ENCODE measurements at places on chromosomes 4 and X.
A peak's percentile ranks its signal among the peaks of the same experiment; 100 is the strongest.

DNA sequence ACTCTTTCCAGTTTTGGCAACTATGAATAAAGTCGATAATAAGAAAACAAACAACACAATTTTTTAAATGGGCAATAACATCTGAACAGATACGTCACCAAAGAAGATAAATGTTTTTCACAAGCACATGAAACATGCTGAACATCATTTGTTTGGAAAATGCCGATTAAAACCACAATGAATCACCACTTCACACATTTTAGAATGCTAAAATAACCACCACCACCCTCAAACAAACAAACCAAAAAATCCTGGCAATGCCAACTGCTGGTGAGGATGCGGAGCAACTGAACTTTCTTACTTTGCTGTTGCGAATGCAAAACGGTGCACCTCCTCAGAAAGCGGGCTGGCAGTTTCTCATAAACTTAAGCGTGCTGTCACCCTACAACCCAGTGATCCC is 115.9 kb downstream of the NSUN7 start:
- no peak for DNase-seq
- H3K4me3 ChIP-seq = no peak overlapping the region
- no peaks in the 10 kb centered on the region for H3K36me3 ChIP-seq

GRCh38 chr4:112085156-112086035 is 59.9 kb upstream of the FAM241A start:
- no peak overlapping the region for H3K4me3 ChIP-seq
- DNase-seq = no peak
- no peaks in the 10 kb centered on the region for H3K4me1 ChIP-seq
- H3K36me3 ChIP-seq = no peaks in the 10 kb centered on the region
- H3K27me3 ChIP-seq = no peaks in the 10 kb centered on the region

- no peaks in the 10 kb centered on the region for H3K36me3 ChIP-seq
- H3K4me3 ChIP-seq = no peak overlapping the region
- no peak overlapping the region for H3K27ac ChIP-seq
Observed at GRCh38 chr4:113601636-113602035, 159.9 kb downstream of the CAMK2D start.

- H3K4me1 ChIP-seq = peaks cover 5% of the 10 kb centered on the region
- no peak for DNase-seq
- no peaks in the 10 kb centered on the region for H3K36me3 ChIP-seq
- H3K27me3 ChIP-seq = no peaks in the 10 kb centered on the region
- H3K27ac ChIP-seq = no peak overlapping the region
Observed at GRCh38 chr4:152278505-152279233, 257.2 kb downstream of the FBXW7 start.

DNA sequence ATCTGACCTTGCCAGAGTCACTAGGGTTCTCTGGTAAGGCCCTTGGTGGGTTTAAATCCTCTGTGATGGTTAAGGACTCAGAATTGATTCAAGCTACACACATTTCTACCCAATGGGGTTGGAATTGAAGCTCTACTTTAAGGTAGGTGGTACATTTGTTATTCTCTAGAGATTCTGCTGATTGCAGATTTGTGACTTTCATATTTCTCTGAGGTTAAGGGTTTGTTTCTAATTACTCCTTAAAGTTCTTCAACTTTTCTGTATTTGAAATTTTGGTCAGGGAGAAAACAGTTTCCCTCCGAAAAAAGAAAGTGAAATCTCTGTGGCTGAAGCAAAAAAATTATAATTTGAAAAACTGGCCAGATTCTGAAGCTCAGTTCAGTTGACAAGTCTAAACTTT is 25.8 kb upstream of the USP46 start:
- H3K36me3 ChIP-seq = no peaks in the 10 kb centered on the region
- no peak overlapping the region for H3K4me3 ChIP-seq
- H3K27me3 ChIP-seq = no peaks in the 10 kb centered on the region
- H3K27ac ChIP-seq = no peak overlapping the region

- no peaks in the 10 kb centered on the region for H3K36me3 ChIP-seq
- DNase-seq = no peak
- H3K4me1 ChIP-seq = peaks cover 28% of the 10 kb centered on the region
- H3K27ac ChIP-seq = peak overlapping the region; percentile 95
- no peak overlapping the region for H3K4me3 ChIP-seq
Observed at GRCh38 chr4:40264497-40264896, 67.7 kb downstream of the RHOH start.

DNA sequence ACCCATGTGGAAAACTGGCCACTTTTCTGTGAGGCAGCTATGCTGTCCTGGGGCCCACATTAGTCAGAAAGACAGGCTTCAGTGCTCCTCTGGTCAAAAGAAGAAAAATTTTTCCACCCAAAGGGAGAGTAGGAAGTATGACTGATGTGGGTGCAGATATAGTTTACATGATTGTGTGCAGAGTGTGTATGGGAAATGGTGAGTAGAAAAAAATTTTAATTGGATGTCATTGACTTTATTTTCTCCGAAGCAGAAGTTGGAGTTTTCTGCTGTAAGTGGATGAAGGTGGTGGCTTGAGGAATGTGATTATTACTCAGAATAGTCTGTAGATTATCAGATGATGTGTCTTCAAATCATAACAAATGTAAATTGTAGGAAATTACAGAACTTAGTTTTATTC is 241.5 kb upstream of the IGFBP7 start:
- H3K27me3 ChIP-seq = no peaks in the 10 kb centered on the region
- H3K4me3 ChIP-seq = no peak overlapping the region
- no peaks in the 10 kb centered on the region for H3K36me3 ChIP-seq
- no peak for DNase-seq
- H3K4me1 ChIP-seq = no peaks in the 10 kb centered on the region
- H3K27ac ChIP-seq = no peak overlapping the region

DNA sequence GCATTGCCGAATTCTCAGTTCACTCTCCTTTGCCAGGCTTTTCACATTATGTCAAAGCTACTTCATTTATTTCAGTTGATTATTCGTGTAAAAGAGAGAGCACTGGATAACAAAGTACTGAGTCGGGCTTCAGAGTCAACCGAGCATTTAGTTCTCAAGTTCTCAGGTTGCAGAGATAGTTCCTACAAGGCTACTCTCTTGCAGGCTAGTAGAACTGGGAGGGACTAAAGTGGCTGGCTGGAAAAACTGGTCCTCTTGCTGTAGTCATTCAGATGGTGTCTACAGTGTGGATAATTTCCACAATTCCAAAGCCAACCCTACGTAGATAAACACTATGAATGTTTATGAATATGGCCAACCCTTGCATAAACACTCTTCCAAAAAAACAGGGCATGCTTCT is 4.6 kb upstream of the CCNG2 start:
- no peak overlapping the region for H3K4me3 ChIP-seq
- H3K27ac ChIP-seq = peak overlapping the region; percentile 64
- DNase-seq = no peak
- H3K27me3 ChIP-seq = no peaks in the 10 kb centered on the region
- peaks cover 17% of the 10 kb centered on the region for H3K4me1 ChIP-seq
- no peaks in the 10 kb centered on the region for H3K36me3 ChIP-seq

GRCh38 chr4:40003986-40004385 is 26.3 kb upstream of the PDS5A start:
- H3K27me3 ChIP-seq = no peaks in the 10 kb centered on the region
- no peaks in the 10 kb centered on the region for H3K4me1 ChIP-seq
- H3K36me3 ChIP-seq = no peaks in the 10 kb centered on the region
- no peak overlapping the region for H3K27ac ChIP-seq
- no peak for DNase-seq

DNA sequence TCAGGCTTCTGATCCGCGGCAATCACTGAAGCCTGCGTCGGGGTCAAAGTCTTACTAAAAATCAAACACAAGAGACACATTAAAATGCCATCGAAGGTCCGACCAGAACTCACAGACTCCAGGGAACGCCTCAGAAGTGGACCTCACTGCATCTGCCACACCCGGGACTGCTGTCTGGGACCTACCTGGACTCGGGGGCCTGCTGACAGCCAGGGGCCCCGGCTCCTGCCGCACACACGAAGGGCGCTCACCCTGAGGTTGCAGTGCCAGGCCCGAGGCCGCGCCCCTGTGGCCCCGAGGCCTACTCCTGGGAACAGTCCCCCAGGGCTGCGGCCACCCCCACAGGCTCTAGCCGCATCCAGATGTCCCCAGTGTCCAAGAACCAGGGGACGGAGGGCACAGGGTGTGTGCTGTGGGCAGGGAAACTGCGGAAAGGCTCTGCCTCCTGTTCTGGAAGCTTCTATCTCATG is 7.4 kb downstream of the CTBP1 start:
- no peaks in the 10 kb centered on the region for H3K27me3 ChIP-seq
- H3K36me3 ChIP-seq = peaks cover 57% of the 10 kb centered on the region
- peaks cover 8% of the 10 kb centered on the region for H3K4me1 ChIP-seq
- DNase-seq = no peak
- H3K4me3 ChIP-seq = no peak overlapping the region
- no peak overlapping the region for H3K27ac ChIP-seq

GRCh38 chr4:148030193-148030873 is 298.4 kb downstream of the ARHGAP10 start:
- DNase-seq = no peak
- H3K27ac ChIP-seq = no peak overlapping the region
- H3K36me3 ChIP-seq = no peaks in the 10 kb centered on the region
- no peaks in the 10 kb centered on the region for H3K27me3 ChIP-seq

- H3K36me3 ChIP-seq = peaks cover 27% of the 10 kb centered on the region
- no peaks in the 10 kb centered on the region for H3K4me1 ChIP-seq
- peak overlapping the region; percentile 69 for H3K27ac ChIP-seq
Observed at GRCh38 chr4:87103691-87104187, 116.7 kb downstream of the KLHL8 start.

DNA sequence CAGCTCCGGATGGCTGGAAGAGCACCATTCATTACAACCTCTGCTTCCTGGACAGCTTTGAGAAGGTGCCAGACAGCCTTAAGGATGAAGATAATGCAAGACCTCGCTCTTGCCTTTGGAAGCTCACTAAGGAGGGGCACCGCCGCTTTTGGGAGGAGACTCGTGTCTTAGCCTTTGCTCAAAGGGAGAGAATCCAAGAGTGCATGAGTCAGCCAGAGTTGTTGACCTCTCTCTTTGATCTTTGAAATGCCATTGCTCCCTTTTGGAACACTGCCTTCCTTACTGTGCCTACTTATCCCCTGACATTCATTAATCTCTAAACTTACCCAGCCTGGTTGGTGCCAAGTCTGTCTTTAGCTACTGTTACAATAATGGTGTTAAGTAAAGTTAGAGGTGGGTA is 1.2 kb downstream of the FOXR2 start:
- no peaks in the 10 kb centered on the region for H3K36me3 ChIP-seq
- no peaks in the 10 kb centered on the region for H3K4me1 ChIP-seq
- no peaks in the 10 kb centered on the region for H3K27me3 ChIP-seq
- H3K27ac ChIP-seq = no peak overlapping the region
- no peak overlapping the region for H3K4me3 ChIP-seq
- no peak for DNase-seq

- H3K4me1 ChIP-seq = peaks cover 5% of the 10 kb centered on the region
- H3K36me3 ChIP-seq = no peaks in the 10 kb centered on the region
- H3K27ac ChIP-seq = no peak overlapping the region
- DNase-seq = no peak
Observed at GRCh38 chrX:17009856-17010625, 63.6 kb downstream of the REPS2 start.

- no peak for DNase-seq
- no peaks in the 10 kb centered on the region for H3K36me3 ChIP-seq
- no peak overlapping the region for H3K4me3 ChIP-seq
- H3K4me1 ChIP-seq = no peaks in the 10 kb centered on the region
- H3K27ac ChIP-seq = no peak overlapping the region
Observed at GRCh38 chr4:166143227-166143626, 270.2 kb downstream of the TLL1 start.

Data from thymus (tissue), 14 donors.